Activated CD4-positive, alpha-beta memory T cell treated with anti-CD3 and anti-CD28 coated beads, Interleukin-2, amount 10 ng/mL, durations not matched to agents 7 days and 5 days (primary cell): ENCODE measurements at places on chromosomes 7 and 10. TPM values are rescaled to one million over a fixed set of nuclear protein-coding genes. Genes with fewer than 3 reads are reported as not detected.
A peak's percentile ranks its signal among the peaks of the same experiment; 100 is the strongest.

GRCh38 chr7:20026762-20027161 is 190.4 kb downstream of the MACC1 start:
- H3K27me3 ChIP-seq, result no peaks in the 10 kb centered on the region
- no peak for DNase-seq
- no peaks in the 10 kb centered on the region for H3K36me3 ChIP-seq
- no peak overlapping the region for H3K27ac ChIP-seq
- H3K4me1 ChIP-seq, result no peaks in the 10 kb centered on the region

GRCh38 chr10:118927321-118927720 is 102.2 kb upstream of the NANOS1 start:
- H3K4me1 ChIP-seq, result peaks cover 4% of the 10 kb centered on the region
- peaks cover 21% of the 10 kb centered on the region for H3K27me3 ChIP-seq
- H3K4me3 ChIP-seq, result no peak overlapping the region

DNA sequence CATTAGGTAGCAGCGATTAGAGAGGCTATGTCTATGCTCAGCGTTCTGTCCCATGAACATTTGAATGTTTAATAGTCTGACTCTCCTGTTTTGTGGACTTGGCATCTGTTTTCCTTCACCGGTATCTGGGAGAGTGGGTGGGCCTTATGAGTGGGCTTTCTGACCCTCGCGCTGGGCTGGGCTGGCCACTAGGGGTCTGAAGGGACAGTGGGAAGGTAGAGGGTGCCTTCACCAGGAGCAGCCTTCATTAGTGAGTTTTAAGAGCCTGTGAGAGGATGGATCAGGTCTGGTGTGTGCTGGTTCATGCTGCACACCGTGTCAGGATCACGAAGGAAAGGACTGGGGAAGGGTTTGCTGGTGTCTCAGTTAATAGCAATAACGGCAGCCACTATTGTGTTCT is 33.4 kb downstream of the DCLRE1A start:
- DNase-seq, result no peak
- H3K4me1 ChIP-seq, result no peaks in the 10 kb centered on the region
- H3K36me3 ChIP-seq, result no peaks in the 10 kb centered on the region
- H3K27me3 ChIP-seq, result peaks cover 6% of the 10 kb centered on the region

- H3K4me3 ChIP-seq, result no peak overlapping the region
- no peaks in the 10 kb centered on the region for H3K36me3 ChIP-seq
- DNase-seq, result no peak
- no peak overlapping the region for H3K27ac ChIP-seq
These were observed 77.5 kb upstream of the CXCL12 start for GRCh38 chr10:44462338-44462914.

- no peaks in the 10 kb centered on the region for H3K36me3 ChIP-seq
- peaks cover 5% of the 10 kb centered on the region for H3K27me3 ChIP-seq
- H3K4me1 ChIP-seq, result no peaks in the 10 kb centered on the region
- H3K4me3 ChIP-seq, result no peak overlapping the region
- DNase-seq, result no peak
These were observed 11.9 kb upstream of the ZMIZ1 start for GRCh38 chr10:79056736-79057391.

GRCh38 chr10:122407375-122408125 is 33.0 kb downstream of the PLEKHA1 start:
- DNase-seq, result no peak
- H3K27me3 ChIP-seq, result no peaks in the 10 kb centered on the region
- no peaks in the 10 kb centered on the region for H3K36me3 ChIP-seq
- H3K4me1 ChIP-seq, result peaks cover 9% of the 10 kb centered on the region

DNA sequence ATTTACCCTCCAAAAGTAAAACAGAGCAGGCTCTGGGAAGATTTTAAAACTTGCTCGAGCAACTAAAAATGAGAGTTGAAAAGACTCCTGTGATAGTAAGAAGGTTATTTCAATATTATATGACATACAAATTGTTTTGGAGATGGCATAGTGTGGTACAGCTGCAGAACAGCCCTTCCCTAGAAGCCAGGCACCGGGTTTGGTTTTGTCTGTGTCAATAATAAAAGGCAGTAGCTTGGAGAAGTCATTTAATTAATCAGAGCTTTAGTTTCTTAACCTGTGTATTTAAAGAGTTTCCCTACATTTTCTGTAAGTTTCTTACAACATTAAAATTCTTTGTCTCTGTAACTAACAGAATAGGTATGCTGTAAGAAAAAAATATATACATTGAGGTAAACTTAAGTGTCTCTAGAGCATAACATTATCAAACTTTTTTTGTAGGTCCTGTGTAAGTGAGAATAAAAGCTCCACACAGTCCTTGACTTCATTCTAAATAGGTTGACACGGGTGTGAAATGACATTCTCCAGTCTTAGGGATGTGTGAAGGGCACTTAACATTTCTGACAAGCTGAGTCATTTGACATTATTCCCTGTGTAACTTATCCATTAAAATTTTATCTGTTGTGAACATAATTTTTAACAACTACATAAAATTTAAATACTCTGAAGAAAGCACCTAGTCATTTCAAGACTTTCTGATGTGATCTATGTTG is 425.0 kb upstream of the ETV1 start:
- H3K27ac ChIP-seq, result no peak overlapping the region
- H3K4me1 ChIP-seq, result no peaks in the 10 kb centered on the region
- H3K4me3 ChIP-seq, result no peak overlapping the region
- no peaks in the 10 kb centered on the region for H3K36me3 ChIP-seq
- H3K27me3 ChIP-seq, result no peaks in the 10 kb centered on the region

- no peaks in the 10 kb centered on the region for H3K27me3 ChIP-seq
- H3K36me3 ChIP-seq, result no peaks in the 10 kb centered on the region
- no peak for DNase-seq
- no peaks in the 10 kb centered on the region for H3K4me1 ChIP-seq
These were observed 283.0 kb upstream of the MAGI2 start for GRCh38 chr7:79736418-79736817.

- peak overlapping the region; percentile 44 for H3K27ac ChIP-seq
- no peak for DNase-seq
- H3K36me3 ChIP-seq, result peaks cover 81% of the 10 kb centered on the region
These were observed 11.9 kb downstream of the MYO1G start for GRCh38 chr7:44966731-44967538.

- no peak for DNase-seq
- H3K27me3 ChIP-seq, result no peaks in the 10 kb centered on the region
- no peaks in the 10 kb centered on the region for H3K36me3 ChIP-seq
- H3K4me1 ChIP-seq, result peaks cover 11% of the 10 kb centered on the region
- H3K27ac ChIP-seq, result no peak overlapping the region
These were observed 32.0 kb downstream of the EXOC6 start for GRCh38 chr10:92880233-92880861.

- no peak overlapping the region for H3K27ac ChIP-seq
- H3K4me1 ChIP-seq, result peaks cover 3% of the 10 kb centered on the region
- no peaks in the 10 kb centered on the region for H3K36me3 ChIP-seq
- no peak for DNase-seq
- no peak overlapping the region for H3K4me3 ChIP-seq
These were observed 757.1 kb downstream of the AUTS2 start for GRCh38 chr7:70355198-70356020.

DNA sequence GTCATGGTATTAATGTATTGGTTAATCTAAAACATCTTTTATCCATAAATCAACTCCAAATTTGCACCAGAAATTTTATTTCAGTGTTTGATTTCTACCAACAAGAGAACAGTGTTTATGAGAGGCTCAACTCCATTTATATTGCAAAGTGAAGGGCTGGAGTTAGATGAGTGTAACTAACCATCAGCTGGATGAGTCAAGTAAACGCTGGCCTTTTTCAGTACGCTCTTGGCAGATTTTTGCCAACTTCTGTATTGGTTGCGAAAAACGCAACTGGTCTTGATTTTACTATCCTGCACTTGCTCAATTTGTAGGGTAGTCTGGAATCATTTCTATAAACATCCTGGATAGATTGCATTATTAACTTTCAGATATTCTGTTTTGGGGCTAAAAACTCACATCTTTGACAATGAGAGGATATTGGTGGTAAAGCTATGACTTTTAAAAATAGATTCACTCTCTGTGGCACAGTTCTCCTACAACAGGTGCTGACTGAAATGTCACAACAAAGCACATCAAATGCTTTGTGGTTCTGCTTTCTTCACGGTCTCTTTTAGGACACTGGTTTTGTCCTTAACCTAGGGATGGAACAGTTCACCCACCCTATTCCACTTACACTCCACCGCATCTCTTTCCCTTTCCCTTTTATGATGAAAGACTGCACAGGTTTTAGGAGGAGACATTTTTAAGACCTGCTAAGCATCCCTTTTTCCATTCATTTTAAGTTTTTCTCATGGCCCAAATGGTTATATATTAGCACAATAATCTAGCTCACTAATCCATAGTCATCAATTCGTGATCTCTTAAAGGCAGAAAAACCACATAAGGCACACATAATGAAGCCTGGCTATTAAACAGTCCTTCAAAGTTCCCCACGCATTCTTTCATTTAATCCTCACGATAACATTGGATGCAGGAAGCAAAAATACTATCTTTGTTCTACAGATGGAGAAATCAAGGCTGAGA is 12.8 kb downstream of the CACNA2D1 start:
- no peak overlapping the region for H3K27ac ChIP-seq
- no peaks in the 10 kb centered on the region for H3K4me1 ChIP-seq
- H3K36me3 ChIP-seq, result no peaks in the 10 kb centered on the region
- no peak for DNase-seq
- H3K27me3 ChIP-seq, result no peaks in the 10 kb centered on the region

GRCh38 chr7:120486164-120486563 is 213.2 kb downstream of the KCND2 start:
- no peaks in the 10 kb centered on the region for H3K4me1 ChIP-seq
- DNase-seq, result no peak
- H3K27me3 ChIP-seq, result no peaks in the 10 kb centered on the region
- H3K27ac ChIP-seq, result no peak overlapping the region
- no peak overlapping the region for H3K4me3 ChIP-seq
- no peaks in the 10 kb centered on the region for H3K36me3 ChIP-seq

DNA sequence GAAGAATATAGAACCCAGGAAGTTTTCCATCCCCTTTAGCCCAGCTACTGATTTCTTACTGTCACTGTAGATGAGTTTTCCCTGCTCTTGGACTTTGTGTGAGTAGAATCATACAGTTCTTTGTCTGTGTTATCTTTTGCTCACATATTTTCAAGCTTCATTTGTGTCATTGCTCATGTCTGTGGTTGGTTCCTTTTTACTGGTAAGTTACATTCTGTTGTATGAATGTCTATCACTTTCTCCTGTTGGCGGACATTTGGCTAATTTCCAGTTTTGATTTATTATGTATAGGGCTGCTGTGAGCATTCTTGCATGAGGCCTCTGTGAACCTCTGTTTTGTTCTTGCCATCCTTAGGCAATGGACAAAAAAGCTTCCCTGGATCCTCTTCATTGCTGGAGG is 5.3 kb downstream of the GLRX3 start:
- H3K4me1 ChIP-seq, result peaks cover 67% of the 10 kb centered on the region
- H3K36me3 ChIP-seq, result peaks cover 42% of the 10 kb centered on the region
- H3K27ac ChIP-seq, result peak overlapping the region; percentile 34
- no peaks in the 10 kb centered on the region for H3K27me3 ChIP-seq
- no peak overlapping the region for H3K4me3 ChIP-seq

DNA sequence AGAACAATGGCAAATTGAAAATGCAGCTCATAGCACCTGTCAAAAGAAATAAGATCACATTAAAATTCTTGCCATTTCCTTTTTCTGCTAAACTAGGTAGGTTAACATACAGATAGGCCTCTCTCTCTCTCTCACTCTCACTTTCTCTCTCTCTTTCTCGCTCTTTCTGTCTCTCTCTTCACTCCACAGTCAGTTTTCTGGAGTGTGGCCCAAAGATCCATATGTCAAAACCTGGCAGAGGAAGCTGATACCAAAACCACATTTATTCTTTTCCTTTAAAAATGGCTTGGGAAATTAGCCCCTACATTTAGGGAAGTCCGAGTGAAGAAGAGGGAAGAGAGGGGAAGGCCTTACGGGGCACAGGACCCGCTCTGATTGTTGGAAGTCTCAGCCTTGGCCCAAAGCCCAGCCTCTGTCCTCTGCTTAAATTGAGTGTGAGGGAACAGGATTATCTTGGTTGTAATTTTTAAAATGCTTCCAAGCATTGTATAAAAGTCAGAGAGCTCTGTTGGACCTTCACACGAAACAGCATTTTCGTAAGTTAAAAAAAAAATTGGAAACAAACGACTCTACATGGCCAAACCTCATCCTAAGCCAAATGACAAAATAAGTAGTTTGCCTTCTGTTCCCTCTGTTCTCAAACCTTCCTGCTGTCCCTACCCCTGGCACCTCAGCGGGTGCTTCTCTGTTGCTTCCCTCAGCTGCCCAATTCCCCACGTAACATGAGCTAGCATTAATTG is 83.2 kb downstream of the FRMD4A start:
- H3K36me3 ChIP-seq, result no peaks in the 10 kb centered on the region
- no peak for DNase-seq
- H3K27ac ChIP-seq, result no peak overlapping the region
- H3K4me1 ChIP-seq, result no peaks in the 10 kb centered on the region

DNA sequence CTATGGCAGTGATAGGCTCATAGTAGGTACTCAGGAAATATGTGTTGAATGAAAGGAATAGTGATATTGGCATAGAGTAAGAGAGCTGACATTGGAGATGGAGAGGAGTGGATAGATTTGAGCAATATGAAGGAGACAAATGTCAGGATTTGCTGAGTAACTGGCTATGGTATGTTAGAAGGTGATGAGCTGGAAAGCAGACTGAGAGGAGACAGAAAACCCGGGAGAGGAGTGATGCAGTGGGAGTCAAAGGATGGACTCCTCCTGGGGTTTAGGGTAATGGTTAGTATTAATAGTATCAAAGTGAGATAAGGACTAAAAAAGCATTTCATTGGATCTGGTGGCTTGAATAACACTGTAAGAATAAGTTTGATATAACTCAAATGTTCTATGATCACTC is 64.8 kb downstream of the CD36 start:
- H3K27ac ChIP-seq, result no peak overlapping the region
- no peak for DNase-seq
- H3K36me3 ChIP-seq, result no peaks in the 10 kb centered on the region
- H3K4me3 ChIP-seq, result no peak overlapping the region
- H3K4me1 ChIP-seq, result no peaks in the 10 kb centered on the region

- no peaks in the 10 kb centered on the region for H3K4me1 ChIP-seq
- no peak for DNase-seq
- H3K27ac ChIP-seq, result no peak overlapping the region
- no peak overlapping the region for H3K4me3 ChIP-seq
These were observed 115.8 kb upstream of the TCERG1L start for GRCh38 chr10:131427281-131427680.

DNA sequence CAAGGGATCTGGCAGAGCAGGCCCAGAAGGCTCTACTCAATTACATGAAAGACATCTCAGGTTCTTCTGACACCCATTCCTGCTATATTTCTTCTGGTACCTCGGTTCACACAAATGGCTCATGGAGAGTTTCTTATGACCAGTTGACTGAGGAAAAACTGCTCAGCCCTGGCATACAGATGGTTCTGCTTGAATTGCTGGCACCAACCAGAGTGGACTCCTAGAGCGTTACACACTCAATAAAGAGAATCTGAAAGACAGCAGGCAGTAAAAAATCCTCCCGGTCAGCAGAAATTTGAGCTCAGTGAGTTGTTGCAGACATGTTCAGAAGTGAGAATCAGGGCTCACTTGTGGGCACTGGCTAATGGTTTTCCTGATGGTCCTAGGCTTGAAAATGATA is 434.4 kb downstream of the TCERG1L start:
- H3K27ac ChIP-seq, result no peak overlapping the region
- H3K36me3 ChIP-seq, result no peaks in the 10 kb centered on the region
- no peak overlapping the region for H3K4me3 ChIP-seq
- DNase-seq, result no peak
- no peaks in the 10 kb centered on the region for H3K27me3 ChIP-seq

GRCh38 chr7:51009716-51010496 is 227.2 kb upstream of the GRB10 start:
- no peaks in the 10 kb centered on the region for H3K4me1 ChIP-seq
- no peaks in the 10 kb centered on the region for H3K36me3 ChIP-seq
- H3K27me3 ChIP-seq, result peaks cover 2% of the 10 kb centered on the region
- H3K27ac ChIP-seq, result no peak overlapping the region
- no peak overlapping the region for H3K4me3 ChIP-seq

MYO1G gene
- total RNA-seq, result 576 TPM

TPK1 gene
- total RNA-seq, result 16.7 TPM

ACSL5 gene
- total RNA-seq, result 55.1 TPM

SUN1 gene
- total RNA-seq, result 72.8 TPM

ARID5B gene
- total RNA-seq, result 73.9 TPM

HOXA4 gene
- not detected for total RNA-seq
